Neuronal stem cell (in vitro differentiated cells): ENCODE measurements at places on chromosomes 3 and 15.
A peak's percentile ranks its signal among the peaks of the same experiment; 100 is the strongest.

DNA sequence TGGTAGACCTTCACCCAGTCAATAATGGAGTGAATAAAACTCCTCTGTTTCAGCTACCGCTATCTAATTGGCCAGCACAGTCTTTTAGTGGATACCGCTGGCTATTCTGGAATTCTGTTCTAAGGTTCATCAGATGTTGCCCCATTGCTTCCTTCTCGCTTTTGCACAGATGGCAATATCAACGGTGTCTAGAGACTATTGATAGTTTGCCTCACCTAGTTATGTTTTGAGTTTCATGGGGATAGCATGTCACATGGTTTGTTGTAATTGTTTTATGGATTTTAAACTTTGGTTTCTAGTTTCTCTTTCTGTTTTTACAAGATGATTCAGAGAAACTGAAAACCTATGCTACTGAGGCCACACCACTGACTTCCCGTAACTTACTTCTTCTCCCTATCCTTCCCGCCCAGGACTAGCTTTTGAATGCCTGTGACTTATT lies 2.0 kb downstream of the XRN1 start:
- DNase-seq = no peak

DNA sequence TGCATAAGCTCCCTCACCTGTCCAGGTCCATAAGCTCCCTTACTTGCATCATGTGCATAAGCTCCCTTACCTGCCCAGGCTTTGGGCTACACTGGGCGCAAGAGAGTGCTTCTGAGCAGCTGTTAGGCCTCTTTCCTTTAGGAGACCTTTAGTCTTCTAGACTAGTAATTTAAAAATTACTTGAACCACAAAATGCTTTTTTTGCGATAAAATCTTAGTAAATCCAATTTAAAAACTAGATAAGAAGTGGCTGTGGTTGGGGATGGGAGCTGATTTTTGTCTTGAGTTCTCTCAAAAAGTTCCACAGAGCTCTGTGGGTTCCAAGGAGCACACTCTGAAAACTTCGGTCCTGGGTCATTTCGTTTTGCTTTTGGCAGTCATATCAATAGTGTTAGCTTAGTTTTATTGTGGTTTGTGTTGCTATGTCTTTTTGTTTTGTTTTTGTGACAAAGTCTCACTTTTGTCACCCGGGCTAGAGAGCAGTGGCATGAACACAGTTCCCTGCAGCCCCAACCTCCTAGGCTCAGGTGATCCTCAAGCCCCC lies 6.7 kb downstream of the CEMIP start:
- no peak for DNase-seq

DNA sequence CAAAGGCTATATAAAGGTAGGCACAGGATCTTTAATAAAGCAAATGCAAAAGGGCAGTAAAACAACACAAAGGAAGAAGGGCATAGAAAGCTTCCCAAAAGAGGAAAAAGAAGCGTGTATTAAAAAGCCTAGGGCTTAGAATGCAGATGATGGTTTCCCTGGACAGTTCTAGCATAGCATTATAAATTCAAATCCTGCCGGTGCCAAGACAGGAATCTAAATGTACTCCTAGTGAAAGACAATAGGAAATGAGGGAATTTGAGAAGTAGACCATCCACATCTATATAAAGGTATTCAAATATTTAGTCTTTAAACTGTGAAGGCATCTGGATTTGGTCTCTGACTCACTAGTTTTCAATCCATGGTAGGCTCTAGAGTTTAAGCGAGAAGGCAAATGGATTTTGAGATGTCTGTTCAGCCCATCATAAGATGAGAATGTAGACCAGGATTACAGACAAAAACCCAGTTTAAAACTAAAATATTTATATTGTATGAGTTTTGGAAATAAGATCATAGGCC lies 431.8 kb downstream of the TBL1XR1 start:
- DNase-seq = no peak

- DNase-seq = peak; percentile 21
These were observed 148.5 kb upstream of the CTDSPL start for GRCh38 chr3:37712918-37713817.

DNA sequence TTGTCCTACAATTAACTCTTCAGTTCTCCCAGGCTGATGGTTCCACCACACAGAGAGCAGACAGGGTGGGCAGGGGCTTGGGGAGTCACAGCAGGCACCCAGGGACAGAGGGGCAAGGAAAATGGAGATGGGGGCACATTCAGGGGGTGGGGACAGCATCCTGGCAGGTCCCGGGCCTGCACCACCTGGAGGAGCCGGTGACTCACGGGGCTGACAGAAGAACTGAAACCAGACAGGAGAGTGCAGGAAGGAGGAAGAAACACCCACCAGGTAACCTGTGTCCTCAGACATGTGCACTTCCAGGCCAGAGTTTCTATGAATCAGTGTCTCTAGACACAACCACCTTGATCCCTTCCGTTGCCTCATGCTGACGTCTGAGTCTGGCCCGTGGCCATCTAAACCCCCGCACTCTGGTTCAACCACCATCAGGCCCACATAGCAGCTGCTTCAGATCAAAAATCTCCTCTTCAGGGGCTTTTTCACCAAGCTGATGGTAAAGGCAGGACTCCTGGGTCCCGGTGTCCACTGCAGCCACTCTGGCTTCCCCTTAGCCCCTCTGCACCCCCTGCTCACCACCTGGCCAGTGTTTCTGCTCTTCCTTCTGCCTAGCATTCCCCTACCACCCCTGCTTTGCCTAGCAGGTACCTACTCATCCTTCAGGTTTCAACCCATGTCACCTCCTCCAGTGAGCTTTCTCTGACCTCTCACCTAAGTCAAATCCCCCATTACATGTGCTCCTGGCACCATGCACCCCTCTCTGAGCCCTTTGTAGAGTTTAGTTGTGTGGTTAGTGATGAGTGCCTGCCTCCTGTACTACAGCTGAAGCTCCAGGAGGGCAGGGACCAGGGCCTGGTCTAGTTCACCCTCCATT lies 16.5 kb upstream of the CYP11A1 start:
- DNase-seq = no peak

DNA sequence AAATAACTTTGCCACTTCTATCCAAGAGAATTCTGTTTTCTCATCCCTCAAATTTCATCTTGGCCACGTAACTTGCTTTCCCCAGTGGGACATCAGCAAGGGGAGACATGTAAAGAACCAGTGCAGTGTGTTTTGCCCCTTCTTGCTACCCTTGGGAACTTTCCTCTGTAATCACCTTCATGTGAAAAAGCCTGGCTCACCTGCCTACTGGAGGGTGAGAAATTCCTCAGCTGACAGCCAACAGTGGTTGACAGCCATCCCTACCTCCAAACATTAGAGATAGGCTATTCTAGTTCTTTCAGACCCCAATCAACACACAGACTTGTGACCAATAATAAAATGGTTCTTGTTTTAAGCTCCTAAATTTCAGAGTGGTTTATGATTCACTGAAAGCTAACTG lies 333.9 kb upstream of the TBC1D5 start:
- no peak for DNase-seq

DNA sequence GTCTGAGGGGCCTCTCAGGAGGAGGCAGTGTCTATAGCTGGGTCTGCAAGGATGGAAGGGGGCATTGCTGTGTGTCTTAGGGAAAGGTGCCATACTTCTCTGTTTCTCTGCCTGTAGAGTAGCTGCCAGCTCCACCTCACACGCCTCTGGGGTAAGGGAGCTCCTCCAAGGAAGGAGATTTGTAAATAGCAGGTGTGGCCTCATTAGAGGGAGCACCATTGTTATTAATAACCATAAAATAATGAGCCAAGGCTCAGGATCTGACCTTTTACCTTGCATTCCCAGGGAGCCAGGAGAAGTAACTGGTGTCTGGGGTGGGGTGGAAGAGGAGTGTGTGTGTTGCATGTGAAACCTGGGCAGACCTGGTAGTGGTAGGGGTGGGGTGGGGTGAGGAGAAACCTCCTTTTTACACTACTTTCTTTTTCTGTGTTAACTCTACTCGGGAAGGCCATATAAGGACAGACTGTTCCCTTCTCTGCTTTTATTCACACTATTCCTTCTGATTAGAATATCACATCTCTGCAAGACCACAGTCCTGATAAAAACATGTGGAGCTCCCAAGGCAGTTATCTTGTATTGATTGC lies 2.2 kb upstream of the C15orf39 start:
- no peak for DNase-seq

- DNase-seq = no peak
These were observed 1.0 kb upstream of the ZNF620 start for GRCh38 chr3:40504636-40505430.

GRCh38 chr15:89423981-89424380 lies 72.4 kb downstream of the RHCG start:
- DNase-seq = no peak

DNA sequence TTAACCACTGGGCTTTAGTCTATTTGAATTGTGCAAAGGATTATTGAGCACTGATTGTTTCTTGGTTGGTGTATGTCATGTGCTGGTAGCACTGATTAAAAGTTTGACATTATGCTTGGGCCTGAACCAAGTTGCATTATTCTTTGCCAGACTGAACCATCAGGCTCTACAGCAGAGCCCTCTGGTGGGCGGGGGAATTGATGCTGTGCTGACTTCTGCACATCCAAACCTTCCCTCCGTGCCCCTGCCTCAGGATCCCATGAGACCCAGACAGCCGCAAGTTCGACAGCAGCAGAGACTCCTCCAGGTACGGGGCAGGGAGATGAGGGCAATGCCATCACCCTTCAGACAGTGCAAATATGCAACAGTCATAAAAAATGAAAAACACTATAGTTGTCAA lies 28.4 kb upstream of the P2RY12 start:
- DNase-seq = no peak

- no peak for DNase-seq
These were observed 519.2 kb downstream of the EPHB1 start for GRCh38 chr3:135314237-135314636.

DNA sequence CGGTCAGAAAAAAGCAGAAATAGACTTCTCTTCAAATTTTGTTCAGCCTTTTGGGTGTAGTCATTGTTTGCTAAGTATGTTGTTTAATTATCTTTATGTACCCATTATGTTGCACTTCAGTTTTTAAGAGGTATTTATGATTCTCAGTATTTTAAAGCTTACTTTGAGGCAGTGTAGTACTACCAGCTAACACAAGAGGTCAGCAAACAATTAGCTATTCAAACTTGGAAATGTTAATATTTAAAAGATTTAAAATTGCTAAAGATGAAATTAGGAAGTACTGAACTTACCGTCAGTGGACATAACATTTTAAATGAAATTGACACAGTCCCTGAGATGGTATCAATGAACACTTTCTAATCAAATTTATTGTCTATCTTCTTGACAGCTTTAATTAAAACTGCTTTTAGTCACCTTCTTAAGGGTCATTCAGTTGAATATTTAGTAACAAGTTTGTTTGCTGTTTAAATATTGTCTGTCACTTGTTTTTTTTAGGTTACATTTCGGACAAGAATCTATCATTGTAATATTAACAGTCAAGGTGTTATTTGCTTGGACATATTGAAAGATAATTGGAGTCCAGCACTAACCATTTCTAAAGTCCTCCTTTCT lies 28.1 kb downstream of the NKIRAS1 start:
- DNase-seq = no peak

DNA sequence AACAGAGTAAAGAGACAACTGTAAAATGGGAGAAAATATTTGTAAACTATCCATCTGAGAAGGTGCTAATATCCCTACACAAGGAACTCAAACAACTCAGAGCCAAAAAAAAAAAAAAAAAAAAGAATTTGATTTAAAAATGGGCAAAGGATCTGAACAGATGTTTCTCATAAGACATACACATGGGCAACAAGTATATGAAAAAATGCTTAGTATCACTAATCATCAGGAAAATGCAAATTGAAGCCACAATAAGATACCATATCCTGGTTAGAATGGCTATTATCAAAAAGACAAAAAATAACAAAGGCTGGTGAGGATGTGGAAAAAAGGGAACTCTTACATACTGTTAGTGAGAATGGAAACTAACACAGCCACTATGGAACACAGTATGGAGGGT lies 36.2 kb downstream of the TXNRD3 start:
- no peak for DNase-seq

GRCh38 chr3:185657211-185657610 lies 71.1 kb downstream of the SENP2 start:
- no peak for DNase-seq

GRCh38 chr3:103134023-103134724 lies 699.4 kb downstream of the ZPLD1 start:
- no peak for DNase-seq

DNA sequence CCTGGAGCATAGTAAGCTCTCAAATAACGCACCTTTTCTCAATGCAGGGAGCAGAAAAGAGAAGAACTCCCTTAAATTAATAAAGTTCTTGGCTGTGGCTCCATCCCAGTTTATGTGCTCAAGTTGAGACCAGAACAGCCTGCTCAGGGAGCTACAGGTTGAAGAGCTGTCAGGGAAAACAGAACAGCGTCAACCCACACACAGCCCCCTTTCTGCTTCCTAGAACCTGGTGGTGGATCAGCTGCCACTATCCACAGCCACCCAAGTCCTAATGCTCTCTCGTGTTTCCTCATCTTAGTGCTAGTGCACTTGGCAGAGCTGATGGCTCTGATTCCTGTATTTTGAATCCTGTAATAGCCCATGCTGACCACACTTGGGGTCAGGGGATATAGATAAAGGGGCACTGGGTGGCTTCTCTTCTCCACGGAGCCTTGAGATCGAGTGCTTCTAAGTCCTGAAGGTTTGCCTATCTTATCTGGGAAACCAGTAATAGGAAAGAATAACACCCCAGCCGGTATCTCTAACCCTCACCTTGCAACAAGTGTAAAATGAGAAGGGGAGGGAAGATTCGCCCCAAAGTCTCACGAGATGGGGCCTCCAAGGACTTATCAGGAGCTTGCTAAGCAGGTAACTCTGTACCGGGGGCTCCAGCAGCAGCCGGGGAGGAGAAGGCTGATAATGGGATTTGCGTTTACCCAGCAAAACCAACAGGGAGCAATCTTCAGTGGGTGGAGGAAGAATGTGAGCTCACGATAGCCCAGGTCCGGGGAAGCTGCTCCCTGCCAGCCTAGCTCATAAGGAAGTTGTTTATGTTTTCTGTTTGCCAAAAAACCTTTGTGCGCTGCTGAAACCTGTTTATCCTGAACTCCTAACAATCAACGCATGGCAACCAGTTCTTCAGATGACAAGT lies 136.2 kb upstream of the ICE2 start:
- DNase-seq = no peak

DNA sequence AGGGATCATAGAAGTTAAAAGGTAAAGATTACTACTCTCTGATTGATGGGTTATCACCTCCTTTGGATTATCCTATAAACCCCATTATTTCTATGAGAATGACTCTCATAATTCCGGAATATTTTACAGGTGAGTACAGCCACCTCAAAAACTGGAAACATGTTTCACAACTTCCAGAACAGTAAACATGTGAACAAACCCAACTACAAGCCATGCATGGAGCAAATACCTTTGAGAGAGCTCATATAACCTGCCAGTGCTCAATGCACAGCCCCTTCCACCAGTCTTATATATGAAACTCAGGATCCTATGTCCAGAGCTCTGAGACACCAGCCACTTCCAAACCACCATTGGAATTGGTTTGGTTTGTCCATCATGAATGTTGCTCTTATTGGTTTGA lies 208.0 kb downstream of the MECOM start:
- DNase-seq = no peak

- DNase-seq = no peak
These were observed 5.4 kb upstream of the ACAN start for GRCh38 chr15:88797663-88798339.

DNA sequence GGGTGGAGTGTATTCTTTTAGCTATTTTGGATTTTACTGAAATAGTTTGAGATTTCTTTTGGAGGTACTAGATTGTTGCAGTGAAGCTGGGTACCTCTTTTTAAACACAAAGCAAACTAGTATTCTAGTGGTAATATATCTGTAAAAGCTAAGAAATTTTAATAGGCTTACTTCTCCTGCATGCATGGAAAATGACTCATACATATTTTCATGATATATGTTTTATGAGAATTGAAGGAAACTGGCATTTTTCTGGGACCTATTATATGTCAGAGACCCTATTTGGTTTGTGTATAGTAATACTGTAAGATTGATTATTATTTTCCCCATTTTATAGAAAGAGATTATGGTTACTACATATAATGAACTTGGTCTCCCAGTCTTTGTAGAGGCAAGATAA lies 851.0 kb downstream of the DIPK2A start:
- DNase-seq = no peak
